ENCODE measurements at places on chromosomes 1 and 21. TPM values are rescaled to one million over a fixed set of nuclear protein-coding genes. Genes with fewer than 3 reads are reported as not detected.

- no peak overlapping the region for H3K4me3 ChIP-seq
- no peaks in the 10 kb centered on the region for H3K27me3 ChIP-seq
- H3K27ac ChIP-seq: no peak overlapping the region
- H3K36me3 ChIP-seq: peaks cover 14% of the 10 kb centered on the region
- H3K4me1 ChIP-seq: peaks cover 13% of the 10 kb centered on the region
Observed at GRCh38 chr1:24679725-24680124, 36.6 kb downstream of the SRRM1 start.

Gene INKA2
- 3.6 TPM for total RNA-seq

Gene PDZK1IP1
- not detected for total RNA-seq

Gene JAM2
- 0.88 TPM for total RNA-seq

Gene OR2T11
- not detected for total RNA-seq

Measured in osteoblast (primary cell).